IPS DF 19.7 (cell line): ENCODE measurements at places on chromosomes 4 and X.

DNA sequence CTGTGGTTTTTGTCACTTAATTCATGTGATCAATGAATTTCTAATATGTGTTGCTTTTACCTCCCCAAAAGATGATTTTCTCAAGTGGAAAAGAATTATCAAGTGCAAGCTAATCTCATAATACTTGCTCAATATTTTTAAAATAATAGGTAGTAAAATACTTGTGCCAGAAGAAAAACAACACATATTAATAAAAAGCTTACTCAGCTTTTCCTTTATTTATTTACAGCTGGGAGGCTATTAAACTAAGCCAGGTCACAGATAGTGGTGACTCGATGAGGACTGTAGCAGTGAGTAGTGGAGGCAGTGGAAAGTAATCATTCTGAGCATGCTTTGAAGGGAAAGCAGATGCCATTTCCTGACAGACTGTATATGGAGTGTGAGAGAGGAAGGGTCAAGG, 96.1 kb downstream of the PRDM5 start:
- no peak for DNase-seq

DNA sequence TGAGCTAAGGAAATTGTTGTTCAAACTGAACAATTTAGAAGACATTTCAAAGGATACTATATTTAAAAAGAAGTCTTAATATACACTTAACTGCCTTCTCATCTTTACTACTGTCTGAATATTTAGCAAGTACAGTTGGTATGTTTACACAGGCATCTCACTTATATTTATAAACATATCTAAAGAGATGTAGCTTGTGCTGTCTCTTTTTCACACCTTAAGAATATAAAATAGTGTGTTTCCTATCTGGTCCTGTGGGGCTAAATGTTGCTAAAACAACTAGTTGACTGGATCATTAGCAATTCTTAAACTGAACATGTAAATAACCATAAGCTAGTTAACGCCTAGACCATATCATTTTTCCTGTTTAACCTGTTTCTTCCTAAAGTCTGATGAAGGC, 336.3 kb downstream of the PPP3CA start:
- no peak for DNase-seq

GRCh38 chrX:70032792-70033191, 16.9 kb downstream of the AWAT2 start:
- no peak for DNase-seq

DNA sequence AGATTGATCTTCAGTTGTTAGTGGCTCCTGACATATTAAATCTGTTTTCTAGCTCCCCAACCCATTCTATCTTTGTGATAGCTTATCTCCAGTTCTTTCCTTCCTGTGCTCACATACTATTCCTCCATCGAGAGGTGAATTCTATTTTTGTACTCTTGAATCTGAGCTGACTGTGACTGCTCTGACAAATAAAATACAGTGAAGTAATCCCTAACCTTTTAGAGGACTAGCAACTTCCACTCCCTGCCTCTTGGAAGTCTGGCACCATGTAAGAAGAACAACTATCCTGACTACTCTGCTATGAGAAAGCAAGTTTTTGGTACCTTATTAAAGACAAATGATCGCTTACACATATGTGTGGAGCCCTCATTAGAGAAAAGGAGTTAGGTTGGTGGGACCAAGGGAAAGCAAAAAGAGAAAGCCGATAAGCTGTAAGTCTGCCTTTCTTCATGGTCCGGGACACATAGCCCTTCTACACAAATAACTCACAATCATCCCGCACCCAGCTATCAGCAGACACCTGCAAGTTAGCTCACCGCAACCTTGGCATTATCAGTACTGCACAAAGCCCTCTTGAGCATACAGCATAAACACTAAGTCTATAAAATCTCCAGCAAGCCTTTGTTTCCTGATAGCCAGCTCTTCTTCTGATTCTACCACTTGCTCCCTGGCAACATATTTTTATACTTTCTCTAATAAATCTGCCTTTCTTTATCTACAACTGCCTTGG, 13.5 kb upstream of the PPM1K start:
- no peak for DNase-seq

GRCh38 chr4:770022-770421, 55.9 kb downstream of the CPLX1 start:
- DNase-seq = no peak

- DNase-seq = no peak
Measured at GRCh38 chrX:69279234-69279633, 114.0 kb upstream of the PJA1 start.

DNA sequence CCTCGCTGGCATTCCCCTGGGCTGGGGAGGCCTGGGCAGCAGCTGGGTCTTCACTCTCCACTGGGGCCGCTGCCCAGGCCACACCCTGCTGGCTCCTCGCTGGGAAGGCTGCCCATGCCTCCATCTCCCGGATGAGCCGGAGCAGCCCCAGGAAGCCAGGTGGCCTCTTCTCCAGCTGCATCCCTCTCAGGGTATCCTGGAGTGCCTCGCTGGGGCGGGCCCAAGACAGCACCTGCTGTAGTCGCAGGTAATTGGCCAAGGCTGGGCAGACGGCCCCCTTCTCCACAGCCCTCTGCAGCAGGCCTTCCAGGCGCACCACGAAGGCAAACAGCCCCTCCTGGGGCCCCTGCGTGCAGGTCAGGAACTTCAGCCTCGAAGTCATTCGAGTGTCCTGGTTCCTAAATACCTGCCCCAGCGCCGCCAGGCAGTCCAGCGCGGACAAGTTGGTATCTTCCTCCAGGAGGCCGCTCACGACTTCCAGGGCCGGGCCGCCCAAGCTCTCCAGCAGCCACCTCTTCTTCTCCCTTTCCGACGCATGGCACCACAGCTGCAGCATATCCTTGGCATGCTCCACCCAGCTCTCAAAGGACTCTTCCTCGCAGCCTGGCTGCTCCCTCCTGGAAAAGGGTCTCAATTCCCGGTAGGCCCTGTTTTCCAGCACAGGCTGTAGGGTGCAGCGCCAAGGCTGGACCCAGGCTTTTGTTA, 3.7 kb downstream of the PNMA6E start:
- no peak for DNase-seq

GRCh38 chr4:152628128-152628527, 51.7 kb downstream of the TMEM154 start:
- DNase-seq = no peak

DNA sequence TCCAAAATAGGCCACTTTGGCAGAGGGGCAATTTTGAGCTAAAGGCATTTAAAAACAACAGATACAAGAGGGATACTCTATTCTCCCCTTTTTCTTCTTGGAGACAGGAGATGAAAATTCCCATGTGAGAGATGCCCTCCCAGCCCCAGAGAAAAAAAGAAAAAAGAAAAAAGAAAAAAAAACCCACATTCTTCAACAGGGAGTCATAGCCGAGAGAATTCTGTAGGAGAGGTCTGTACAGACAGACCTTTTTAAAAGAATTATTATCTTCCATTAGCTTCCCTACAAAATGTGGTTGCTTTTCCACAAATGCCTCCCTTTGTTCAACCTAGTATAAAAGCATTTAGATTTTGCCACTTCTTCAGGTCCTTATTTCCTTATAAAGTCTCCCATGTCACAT, 89.9 kb downstream of the SPCS3 start:
- DNase-seq = no peak

DNA sequence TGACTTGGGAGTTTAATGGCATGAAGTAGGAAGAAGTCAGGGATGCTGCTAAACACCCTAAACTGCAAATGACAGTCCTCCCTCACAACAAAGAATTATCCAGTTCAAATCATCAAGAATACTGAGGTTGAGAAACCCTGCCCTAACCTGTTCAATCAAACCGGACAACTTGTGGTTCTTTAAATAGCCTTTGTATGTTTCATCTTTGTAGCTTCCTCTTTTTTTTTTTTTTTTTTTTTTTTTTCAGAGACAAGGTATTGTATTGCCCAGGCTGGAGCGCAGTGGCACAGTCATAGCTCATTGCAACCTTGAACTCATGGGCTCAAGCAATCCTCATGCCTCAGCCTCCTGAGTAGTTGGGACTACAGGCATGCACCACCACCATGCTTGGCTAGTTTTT, 52.5 kb upstream of the TTC29 start:
- DNase-seq = no peak

- DNase-seq = no peak
Measured at GRCh38 chrX:10901290-10901633, 209.9 kb upstream of the HCCS start.

GRCh38 chr4:165302658-165303057, 24.8 kb upstream of the MSMO1 start:
- DNase-seq = no peak

DNA sequence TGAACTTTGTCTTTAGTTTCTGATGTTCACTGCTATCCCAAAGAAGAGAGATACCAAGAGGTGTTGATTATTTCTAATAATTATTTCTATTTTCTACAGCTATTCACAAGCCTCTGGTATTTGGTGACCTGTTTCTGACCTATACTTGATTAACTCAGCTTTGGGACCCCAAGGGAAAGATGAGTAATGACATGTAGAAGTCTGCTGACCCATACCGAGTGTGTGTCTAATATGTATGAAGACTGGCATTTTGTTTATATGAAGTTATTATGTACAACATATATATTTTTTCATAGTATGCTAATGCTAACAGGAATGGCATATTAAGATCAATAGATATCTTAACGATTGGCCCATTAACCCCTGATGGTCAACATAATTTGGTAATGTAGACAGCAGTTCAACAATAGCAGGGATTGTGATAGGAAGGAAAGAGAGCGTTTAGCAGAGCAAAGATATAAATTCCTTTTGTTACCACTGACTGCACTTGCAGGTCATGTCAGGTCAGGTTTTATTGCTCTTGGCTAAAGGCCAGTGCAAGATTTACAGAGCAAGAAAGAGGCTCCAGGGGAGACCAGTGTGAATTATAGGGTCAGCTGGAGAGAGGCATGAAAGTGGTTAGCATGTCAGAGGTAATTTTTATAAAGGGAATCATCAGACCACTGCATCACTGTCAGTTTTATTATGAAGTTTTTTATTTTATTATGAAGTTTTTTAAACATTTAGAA, 94.7 kb upstream of the DIPK2B start:
- no peak for DNase-seq

- no peak for DNase-seq
Measured at GRCh38 chr4:4854649-4855295, 4.7 kb upstream of the MSX1 start.

DNA sequence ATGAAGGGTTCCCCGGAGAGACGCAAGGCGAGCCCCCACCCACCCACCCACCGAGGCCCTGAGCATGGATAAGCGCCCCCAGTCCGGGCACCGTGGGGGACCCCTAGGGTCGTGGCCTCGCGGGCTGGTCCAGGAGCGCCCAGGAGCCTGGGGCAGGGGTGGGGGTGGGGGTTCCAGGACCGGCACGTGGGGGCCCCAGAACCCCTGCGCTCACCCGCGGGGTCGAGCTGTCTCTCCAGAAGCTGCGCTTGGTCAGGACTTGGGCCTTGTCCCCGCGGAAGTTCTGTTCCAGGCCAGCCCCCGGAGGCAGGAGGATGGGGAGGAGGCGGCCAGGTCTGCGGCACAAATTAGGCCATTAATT, 11.2 kb upstream of the SHOX start:
- DNase-seq = no peak

- DNase-seq = no peak
Measured at GRCh38 chr4:97349468-97350186, 793.6 kb downstream of the STPG2 start.

GRCh38 chr4:36027203-36027602, 217.1 kb downstream of the ARAP2 start:
- no peak for DNase-seq

GRCh38 chr4:38489011-38489861, 174.8 kb upstream of the KLF3 start:
- DNase-seq = no peak

- DNase-seq = no peak
Measured at GRCh38 chr4:61786211-61786610, 586.1 kb downstream of the ADGRL3 start.

DNA sequence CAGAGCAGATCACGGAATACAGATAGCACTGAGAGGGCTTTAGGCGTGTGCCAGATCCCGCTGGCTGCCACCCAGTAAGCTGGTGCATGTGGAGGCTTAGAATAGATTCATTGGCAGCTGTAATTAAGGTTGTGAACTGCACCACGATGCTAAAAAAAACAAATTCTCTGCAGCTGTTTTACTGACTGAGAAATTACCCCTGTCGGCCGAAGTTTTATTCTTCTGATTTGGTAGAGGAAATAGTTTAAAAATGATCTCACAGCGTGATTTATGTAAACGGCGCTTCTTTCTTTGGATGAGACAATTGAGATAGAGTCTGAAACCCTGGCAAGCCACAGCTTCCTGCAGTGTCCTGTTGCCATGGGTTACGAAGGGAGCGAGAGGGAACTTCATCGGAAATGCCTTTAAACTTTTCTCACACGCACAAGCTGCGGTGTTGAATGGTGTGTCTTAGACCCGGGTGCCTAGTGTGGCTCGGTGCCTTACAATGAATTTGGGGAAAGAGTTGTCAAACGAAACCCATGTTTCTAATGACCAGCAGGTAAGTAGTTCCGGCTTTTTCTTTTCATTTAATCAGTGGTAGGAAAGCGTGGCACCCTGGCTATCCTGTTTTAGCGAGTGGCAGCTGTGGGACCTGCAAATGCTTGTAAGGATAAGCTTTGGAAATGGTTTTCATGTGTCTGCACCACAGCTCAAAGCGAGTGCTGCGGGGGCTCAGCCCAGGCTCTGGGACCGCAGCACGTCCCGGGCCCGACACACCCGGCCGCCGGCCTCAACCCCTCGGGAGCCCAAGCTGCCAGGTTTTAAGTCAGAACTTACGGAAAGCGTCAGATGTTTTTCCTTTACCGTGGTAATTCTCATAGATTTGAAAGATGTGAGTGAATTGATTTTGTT, 71.7 kb upstream of the HGFAC start:
- peak; percentile 56 for DNase-seq

DNA sequence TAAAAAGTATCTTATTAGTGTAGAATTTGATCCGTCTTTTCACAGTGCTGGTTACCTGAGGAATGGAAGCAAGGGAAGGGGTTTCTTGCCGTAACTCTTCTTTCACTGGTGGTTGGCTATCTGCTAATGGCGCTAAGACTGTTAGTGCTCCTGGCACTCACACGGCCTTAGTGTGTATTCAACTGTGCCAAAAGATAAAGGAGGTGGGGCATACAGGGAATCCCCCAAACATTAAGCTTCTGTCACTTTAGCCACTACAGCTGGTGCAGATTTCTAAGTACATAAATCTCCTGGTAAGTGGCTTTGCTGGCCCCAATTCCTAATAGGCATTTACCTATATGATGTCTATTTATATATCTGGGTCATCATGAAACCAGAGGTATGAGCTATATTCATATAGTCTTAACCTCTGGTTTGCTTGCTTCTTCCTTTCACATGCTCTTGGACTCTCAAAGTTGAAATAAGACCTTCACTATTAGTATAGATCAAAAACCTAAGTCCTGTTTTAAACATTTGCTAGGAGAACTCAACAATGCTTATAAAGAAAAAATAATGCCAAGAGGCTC, 95.1 kb downstream of the TSPAN7 start:
- no peak for DNase-seq
